Hepatocyte (in vitro differentiated cells): ENCODE measurements at places on chromosomes 7 and 10. TPM values are rescaled to one million over a fixed set of nuclear protein-coding genes. Genes with fewer than 3 reads are reported as not detected.
A peak's percentile ranks its signal among the peaks of the same experiment; 100 is the strongest.

Gene LRRC17
- 16.0 and 20.4 TPM in 2 replicates for polyA plus RNA-seq

Gene OPN4
- not detected in 2 replicates for polyA plus RNA-seq

DNA sequence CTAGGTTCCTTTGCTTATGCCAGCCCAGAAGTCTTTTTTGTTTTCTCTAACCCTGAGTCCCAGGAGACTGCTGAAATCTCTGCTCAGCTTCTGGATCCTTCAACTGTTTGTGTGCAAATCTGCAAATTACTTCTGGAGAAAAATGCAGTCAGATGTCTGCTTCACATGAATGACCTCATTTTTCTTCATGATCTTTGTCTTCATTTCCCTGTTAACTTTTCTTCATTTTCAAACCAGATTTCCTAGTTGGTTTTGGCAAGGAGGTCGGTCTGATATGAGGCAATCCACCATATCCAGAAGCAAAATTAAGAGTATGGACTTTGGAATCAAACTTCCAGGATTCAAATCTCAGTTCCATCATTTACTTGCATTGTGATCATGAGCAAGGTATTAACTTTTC lies 66.8 kb downstream of the ZNF503 start:
- DNase-seq = no peak

- DNase-seq = no peak
These were observed 93.9 kb downstream of the FAM53B start for GRCh38 chr10:124650263-124650662.

DNA sequence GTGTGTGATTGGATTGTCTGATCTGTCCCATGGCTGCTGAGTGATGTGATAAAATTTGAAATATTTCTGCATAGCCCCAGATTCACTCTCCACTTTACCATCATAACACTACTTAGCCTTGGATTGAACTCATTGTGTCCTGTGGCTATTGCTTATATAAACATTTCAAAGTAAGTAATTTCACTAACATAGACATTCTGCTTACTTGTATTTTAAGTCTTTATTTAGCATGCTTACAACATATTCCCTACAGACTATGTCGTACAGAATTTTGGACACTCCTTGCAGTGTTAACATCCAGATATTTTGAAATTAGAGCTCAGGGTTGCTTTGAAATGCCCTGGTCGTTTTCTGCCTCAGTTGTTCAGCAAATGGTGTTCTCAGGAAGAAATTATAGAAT lies 117.6 kb downstream of the LRRC4 start:
- no peak for DNase-seq

GRCh38 chr7:110209884-110210283 lies 881.0 kb upstream of the LRRN3 start:
- DNase-seq = no peak

- DNase-seq = peak; percentile 62
These were observed 580.1 kb downstream of the GRID1 start for GRCh38 chr10:85786401-85786899.

GRCh38 chr7:95478272-95479037 lies 7.3 kb upstream of the ASB4 start:
- DNase-seq = peak; percentile 75

DNA sequence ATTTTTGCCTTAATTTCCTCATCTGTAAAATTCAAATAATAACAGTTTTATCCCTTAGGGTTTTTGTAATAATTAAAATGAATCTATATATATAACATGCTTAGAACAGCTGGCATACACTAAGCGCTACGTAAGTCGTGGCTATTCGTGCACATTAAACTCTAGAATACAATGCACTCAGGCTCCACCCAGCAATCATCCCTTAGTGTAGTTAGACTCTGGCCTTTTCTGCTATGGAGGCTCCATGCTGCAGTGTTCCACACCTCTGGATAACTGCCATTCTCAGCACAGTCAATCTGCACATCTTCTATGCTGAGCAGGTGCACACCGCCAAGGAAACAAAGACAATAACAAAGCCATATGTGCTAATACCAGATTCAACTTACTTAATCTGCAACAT lies 92.9 kb downstream of the IPMK start:
- no peak for DNase-seq

DNA sequence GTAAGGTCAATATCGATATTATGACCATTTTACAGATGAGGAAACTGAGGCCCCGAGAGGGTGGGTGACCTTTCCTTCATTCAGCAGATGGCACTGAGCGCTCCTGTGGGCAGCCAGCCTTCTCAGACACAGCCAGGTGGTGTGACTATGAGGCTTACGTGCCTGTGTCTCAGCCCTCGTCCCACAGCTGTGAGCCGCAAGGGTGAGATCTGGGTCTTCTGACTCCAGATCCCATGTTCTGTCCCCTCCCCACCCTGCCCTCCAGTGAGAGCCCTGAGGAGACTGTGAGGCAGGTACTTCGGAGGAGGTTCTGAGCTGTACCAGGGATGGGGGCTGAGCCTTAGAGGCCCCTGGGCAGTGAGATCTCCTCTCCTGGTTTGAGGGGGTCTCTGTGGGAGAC lies 613.8 kb upstream of the FOXK1 start:
- DNase-seq = no peak

- DNase-seq = no peak
These were observed 22.9 kb downstream of the PDGFA start for GRCh38 chr7:496528-497295.

- DNase-seq = no peak
These were observed 144.8 kb downstream of the CPEB3 start for GRCh38 chr10:92146107-92146506.
